GF-D8 (cell line): ENCODE measurements at places on chromosomes 6 and 20.

DNA sequence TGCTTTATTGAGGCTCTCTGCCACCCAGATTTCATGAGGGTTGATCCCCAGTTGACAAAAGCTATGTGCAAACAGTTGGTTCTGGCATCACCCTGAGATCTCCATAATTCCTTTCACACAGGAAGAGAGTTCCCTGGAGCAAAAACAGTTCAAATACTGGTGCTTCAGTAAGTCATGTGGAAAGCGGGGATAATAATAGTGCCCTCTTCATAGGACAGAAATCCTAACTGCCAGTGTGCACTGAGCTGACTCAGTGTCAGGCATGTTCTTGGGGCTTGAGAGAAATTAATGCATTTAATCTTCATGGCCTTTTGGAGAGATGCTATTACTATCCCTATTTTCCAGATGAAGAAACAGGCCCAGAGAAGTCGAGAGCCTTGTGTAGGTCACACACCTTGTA is 7.9 kb upstream of the SLC52A3 start:
- no peak for DNase-seq

DNA sequence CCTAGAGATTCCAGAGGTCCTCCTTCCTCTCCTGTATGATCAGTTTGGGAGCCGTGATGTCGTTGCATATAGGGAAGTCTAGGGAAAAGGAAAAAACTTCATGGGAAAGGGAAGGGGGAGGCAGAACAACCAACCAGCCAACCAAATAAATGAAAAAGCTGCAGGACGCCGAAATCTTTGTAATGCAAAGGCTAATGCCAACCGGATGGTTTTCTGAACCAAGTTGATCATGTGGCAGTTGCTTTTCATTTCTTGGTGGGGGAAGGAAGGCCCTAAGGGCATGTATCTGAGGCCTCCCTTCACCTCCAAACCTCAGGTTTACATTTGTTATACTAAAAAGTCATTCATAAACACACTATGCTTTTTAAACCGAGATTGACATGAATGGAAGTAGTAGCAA is 167.2 kb downstream of the ARID1B start:
- DNase-seq = no peak

DNA sequence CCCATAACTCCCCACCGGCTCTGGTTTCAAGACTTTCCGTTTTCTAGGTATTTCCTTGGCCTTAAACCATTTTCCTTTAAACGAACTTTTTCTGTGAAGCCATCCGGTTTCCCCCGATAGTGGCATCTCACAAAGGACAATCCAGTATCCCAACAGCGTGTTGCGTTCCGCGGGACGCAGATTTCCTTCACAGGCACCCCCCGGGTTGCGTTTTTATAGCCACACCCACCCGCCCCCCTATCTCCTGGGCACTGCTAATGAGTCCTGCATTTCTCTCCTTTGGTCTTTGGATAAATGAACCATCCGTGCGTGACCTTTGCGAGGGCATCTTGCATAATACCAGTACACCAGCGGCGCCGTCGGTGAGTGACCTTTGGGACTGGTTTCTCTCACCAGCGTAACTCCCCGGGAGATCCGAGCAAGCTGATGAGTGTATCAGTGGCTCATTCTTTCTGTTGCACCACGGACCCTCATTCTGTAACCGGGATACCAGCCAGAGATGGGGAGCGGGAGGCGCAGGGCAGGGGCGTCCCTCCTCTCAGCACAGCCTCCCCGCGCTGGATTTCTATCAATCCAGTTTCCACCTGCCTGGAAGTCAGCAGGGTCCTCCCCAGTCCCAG is 586 bp upstream of the NQO2 start:
- peak; percentile 45 for DNase-seq

GRCh38 chr6:12289365-12289919 is 719 bp upstream of the EDN1 start:
- DNase-seq = no peak

DNA sequence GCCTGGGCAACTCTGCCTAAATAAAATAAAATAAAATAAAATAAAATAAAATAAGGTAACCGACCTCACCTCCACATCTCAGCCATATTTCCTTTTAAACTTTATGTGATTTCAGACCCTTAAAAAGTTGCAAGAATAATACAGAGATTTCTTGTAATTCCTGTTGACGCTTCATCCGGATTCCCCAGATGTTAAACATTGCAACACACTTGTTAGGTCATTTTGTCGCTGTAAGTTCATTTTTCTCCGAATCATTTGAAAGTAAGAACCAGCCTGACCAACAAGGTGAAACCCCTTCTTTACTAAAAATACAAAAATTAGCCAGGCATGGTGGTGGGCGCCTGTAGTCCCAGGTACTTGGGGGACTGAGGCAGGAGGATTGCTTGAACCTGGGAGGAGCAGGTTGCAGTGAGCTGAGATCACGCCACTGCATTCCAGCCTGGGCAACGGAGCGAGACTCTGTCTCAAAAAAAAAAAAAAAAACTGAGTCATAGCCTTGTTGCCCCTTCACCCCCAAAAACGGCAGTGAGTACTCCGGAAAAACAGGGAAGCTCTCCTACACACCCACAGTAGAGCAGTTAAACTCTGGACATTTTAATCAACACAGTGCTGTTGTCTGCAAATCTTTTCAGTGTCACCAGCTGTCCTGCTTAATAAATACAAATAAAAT is 5.9 kb downstream of the PYGB start:
- no peak for DNase-seq

- no peak for DNase-seq
These were observed 113.3 kb upstream of the SAMD5 start for GRCh38 chr6:147395158-147395557.

DNA sequence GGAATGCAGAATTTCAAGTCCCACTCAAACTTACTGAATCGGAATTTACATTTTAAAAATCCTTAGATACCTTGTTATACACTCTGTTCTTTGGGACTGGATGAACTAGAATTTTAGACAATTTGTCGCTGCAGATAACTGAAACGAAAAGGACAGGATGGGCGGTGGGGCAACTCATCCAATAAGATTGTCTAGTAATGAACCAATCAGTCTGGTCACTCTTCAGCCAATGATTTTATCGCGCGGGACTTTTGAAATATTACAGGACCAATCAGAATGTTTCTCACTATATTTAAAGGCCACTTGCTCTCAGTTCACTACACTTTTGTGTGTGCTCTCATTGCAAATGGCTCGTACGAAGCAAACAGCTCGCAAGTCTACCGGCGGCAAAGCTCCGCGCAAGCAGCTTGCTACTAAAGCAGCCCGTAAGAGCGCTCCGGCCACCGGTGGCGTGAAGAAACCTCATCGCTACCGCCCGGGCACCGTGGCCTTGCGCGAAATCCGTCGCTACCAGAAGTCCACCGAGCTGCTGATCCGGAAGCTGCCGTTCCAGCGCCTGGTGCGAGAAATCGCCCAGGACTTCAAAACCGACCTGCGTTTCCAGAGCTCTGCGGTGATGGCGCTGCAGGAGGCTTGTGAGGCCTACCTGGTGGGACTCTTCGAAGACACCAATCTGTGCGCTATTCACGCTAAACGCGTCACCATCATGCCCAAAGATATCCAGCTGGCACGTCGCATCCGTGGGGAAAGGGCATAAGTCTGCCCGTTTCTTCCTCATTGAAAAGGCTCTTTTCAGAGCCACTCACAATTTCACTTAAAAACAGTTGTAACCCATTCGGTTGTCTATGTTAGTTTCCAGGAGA is 41.9 kb upstream of the HFE start:
- peak; percentile 97 for DNase-seq

DNA sequence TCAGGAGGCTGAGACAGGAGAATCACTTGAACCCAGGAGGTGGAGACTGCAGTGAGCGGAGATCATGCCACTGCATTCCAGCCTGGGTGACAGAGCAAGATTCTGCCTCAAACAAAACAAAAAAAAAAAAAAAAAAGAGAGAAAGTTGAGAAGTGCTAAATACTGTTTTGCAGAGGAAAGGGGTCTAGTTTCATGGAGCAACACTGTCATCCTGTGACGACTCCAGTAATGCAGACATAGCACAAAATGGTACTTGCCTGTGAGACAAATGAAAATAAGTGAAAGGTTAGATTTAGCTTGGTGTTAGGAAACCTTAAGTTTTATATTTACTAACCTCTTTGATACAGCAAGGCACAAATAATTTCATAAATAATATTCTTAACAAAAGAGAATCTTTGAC is 29.7 kb downstream of the CEP162 start:
- no peak for DNase-seq

DNA sequence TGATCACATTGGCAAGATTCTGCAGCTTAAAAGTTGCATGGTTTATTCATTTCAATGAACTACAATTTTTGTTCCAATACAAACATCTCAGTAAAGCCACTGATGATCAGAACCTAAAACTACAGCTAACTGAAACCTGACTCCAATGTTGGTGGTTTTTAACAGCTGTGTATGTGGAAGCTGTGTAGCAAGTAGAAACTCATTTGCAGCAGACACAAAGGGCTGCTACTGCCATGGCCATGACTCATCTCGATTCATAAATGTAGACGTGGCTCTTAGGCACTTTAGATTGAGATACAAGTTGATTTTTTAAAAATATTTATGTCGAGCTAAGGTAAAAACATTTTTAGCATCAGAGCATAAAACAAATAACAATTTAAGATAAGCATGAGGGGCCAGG is 19.5 kb upstream of the MAP3K4 start:
- no peak for DNase-seq

GRCh38 chr6:167767715-167768107 is 59.0 kb upstream of the AFDN start:
- DNase-seq = no peak

GRCh38 chr20:18718129-18718528 is 95.5 kb upstream of the SCP2D1 start:
- DNase-seq = no peak

DNA sequence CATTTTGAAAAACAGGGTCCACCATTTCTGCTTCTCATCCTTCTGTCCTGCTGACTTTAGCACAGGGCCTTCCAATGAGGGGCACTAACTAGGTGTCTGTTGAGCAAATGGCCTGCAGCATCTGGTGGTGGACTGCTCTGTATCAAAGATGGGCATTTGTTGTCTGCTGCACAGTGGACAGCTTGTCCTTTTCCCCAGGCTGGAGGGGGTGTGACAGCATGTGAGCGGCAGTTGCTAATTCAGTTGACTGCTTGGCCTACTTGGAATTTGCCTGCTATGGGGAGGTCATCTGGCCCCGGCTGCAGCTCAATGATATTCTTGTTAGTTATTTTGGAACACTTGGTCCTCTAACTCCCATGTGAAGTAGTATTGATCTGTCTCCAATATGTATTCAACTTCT is 93.7 kb downstream of the SH3BGRL2 start:
- no peak for DNase-seq

DNA sequence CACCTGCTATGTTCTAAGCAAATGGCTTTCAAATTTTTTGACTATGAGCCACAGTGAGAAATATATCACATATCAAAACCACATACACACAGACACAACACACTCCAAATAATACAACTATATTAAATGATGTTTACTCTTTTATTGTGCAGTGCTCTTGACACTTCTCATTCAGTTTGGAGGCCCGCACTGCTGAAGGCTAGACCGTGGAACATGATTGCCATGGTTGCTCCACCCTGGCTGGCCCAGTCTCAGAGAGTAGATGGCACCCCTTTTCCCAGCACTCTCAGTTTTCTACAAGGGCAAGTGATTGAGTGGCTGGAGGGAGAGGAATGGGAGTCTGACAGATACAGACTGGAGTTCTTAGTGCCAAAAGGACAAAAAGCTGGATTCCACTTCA is 86.9 kb downstream of the SH3BGRL2 start:
- DNase-seq = no peak

- DNase-seq = no peak
These were observed 105.9 kb downstream of the CDKAL1 start for GRCh38 chr6:20640181-20640580.

DNA sequence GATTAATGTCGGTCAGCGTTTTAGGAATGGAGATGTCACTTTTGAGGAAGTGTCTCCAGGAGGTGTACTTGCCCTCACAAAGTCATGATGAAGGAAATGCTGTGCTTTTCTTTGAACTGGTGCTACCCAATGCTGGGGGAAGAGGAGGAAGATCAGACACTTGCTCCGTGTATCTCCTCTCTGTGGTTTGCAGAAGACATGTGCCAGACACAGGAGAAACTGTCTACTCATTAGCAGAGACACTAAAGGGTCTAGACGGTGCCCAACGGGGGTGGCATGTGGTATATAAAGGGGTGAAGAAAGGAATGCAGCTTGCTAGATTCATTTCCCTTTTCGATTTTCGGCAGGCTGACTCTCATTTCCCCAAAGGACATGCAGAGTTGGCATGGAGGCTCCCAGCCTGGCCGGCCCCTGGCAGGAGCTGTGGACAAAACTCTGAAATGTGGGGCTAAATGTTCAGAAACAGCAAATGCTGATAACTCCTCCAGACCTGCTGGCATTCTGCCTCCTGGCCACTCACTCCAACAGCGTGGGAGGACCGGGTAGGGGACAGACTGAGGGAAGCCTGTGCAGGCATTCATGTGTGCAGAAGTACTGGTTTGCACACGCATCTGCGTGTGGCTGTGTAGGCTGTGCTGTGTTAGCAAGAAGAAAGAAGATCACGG is 59.6 kb upstream of the QKI start:
- no peak for DNase-seq

GRCh38 chr20:2814076-2814475 is 711 bp upstream of the C20orf141 start:
- no peak for DNase-seq

GRCh38 chr6:132780770-132781371 is 17.6 kb downstream of the SLC18B1 start:
- no peak for DNase-seq
